CD4-positive, alpha-beta memory T cell (primary cell): ENCODE measurements at places on chromosomes 7 and 10. TPM values are rescaled to one million over a fixed set of nuclear protein-coding genes. Genes with fewer than 3 reads are reported as not detected.
A peak's percentile ranks its signal among the peaks of the same experiment; 100 is the strongest.

GRCh38 chr7:68133045-68133444 is 1136.4 kb downstream of the TYW1 start:
- no peak for DNase-seq
- H3K27ac ChIP-seq = no peak overlapping the region
- H3K36me3 ChIP-seq = no peaks in the 10 kb centered on the region
- no peak overlapping the region for H3K4me3 ChIP-seq
- no peaks in the 10 kb centered on the region for H3K4me1 ChIP-seq

DNA sequence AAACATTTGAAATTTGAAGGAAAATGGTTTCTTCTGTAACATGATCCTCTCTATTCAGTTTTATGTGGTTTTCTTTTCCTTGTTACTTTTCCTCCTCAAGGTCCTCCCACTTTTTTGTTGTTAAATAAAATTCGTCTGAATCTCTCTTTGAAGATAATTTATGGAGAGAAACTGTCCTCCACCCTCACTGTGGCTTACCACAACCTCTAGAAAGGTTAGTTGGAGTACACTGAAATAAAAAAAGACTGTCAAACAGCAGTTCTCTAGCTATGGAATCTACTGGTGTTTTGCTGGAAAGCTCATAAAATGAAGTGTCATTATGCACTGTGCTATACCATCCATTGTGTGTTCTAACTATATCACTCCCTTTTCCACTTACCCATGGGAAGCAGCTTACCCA is 189.4 kb downstream of the HDAC9 start:
- H3K4me1 ChIP-seq = no peaks in the 10 kb centered on the region
- no peaks in the 10 kb centered on the region for H3K36me3 ChIP-seq
- DNase-seq = no peak
- H3K27me3 ChIP-seq = no peaks in the 10 kb centered on the region
- H3K4me3 ChIP-seq = no peak overlapping the region

GRCh38 chr7:31261341-31261740 is 79.2 kb downstream of the NEUROD6 start:
- DNase-seq = no peak
- no peaks in the 10 kb centered on the region for H3K4me1 ChIP-seq
- no peaks in the 10 kb centered on the region for H3K27me3 ChIP-seq
- H3K4me3 ChIP-seq = no peak overlapping the region
- no peak overlapping the region for H3K27ac ChIP-seq
- no peaks in the 10 kb centered on the region for H3K36me3 ChIP-seq

- no peaks in the 10 kb centered on the region for H3K27me3 ChIP-seq
- no peak overlapping the region for H3K4me3 ChIP-seq
- DNase-seq = no peak
- no peaks in the 10 kb centered on the region for H3K36me3 ChIP-seq
- H3K27ac ChIP-seq = no peak overlapping the region
Measured at GRCh38 chr10:130079614-130080460, 30.8 kb downstream of the C10orf143 start.

DNA sequence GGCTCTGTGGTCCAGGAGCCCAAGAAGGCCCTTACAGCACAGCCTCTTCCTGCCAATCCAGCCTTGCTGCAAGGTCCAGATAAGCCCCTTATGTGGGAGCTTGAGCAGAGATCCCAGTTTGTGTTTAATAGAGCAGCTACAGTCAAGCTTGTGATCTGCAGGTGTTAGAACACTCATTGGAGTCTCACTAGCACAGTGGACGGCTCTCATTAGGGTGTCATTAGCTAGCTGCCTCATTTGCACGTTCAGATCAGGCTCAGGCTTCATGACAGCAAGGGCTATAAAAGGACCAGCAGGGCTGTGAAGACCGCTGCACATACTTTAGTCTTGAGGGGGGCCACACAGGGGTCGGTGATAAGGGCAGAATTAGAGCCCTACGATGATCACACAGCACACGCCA is 443.2 kb downstream of the RPS24 start:
- no peaks in the 10 kb centered on the region for H3K4me1 ChIP-seq
- H3K4me3 ChIP-seq = no peak overlapping the region
- DNase-seq = no peak

DNA sequence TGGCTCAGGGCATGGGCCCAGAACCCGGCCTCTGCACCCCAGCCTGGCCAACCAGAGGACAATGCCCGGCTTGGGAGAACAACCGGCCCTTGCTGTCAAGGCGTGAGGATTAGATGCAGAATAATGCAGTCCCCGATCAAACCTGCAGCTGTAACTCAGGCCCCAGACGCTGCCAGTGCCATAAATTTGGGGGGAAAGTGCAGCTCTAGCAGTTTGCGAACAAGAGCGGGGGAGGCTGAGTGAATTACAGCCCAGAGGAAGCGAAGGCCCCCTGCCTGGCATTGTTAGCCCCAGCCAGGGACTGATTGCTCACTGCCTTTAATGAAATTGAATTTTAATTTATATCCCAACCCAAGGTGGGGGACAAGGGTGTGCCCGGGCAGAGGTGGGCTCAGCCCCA is 38.0 kb upstream of the GNA12 start:
- no peak overlapping the region for H3K27ac ChIP-seq
- H3K27me3 ChIP-seq = no peaks in the 10 kb centered on the region

- H3K27ac ChIP-seq = no peak overlapping the region
- DNase-seq = no peak
- no peaks in the 10 kb centered on the region for H3K36me3 ChIP-seq
- H3K27me3 ChIP-seq = no peaks in the 10 kb centered on the region
Measured at GRCh38 chr10:71782917-71783490, 9.7 kb upstream of the VSIR start.

GRCh38 chr10:49253340-49253906 is 45.5 kb upstream of the C10orf71 start:
- DNase-seq = no peak
- H3K36me3 ChIP-seq = no peaks in the 10 kb centered on the region
- H3K27ac ChIP-seq = no peak overlapping the region
- H3K4me3 ChIP-seq = no peak overlapping the region

GRCh38 chr10:51314481-51314880 is 240.2 kb downstream of the PRKG1 start:
- H3K4me3 ChIP-seq = no peak overlapping the region
- DNase-seq = no peak
- no peaks in the 10 kb centered on the region for H3K27me3 ChIP-seq

- no peak for DNase-seq
- no peak overlapping the region for H3K4me3 ChIP-seq
- H3K36me3 ChIP-seq = no peaks in the 10 kb centered on the region
- no peaks in the 10 kb centered on the region for H3K4me1 ChIP-seq
- no peak overlapping the region for H3K27ac ChIP-seq
Measured at GRCh38 chr7:106911959-106912358, 46.9 kb downstream of the PIK3CG start.

- H3K4me1 ChIP-seq = peaks cover 45% of the 10 kb centered on the region
- no peak for DNase-seq
- no peak overlapping the region for H3K4me3 ChIP-seq
- no peak overlapping the region for H3K27ac ChIP-seq
- peaks cover 60% of the 10 kb centered on the region for H3K36me3 ChIP-seq
Measured at GRCh38 chr10:128067691-128068397, 58.4 kb downstream of the MKI67 start.

GRCh38 chr7:69067397-69067796 is 530.9 kb upstream of the AUTS2 start:
- DNase-seq = no peak
- no peaks in the 10 kb centered on the region for H3K36me3 ChIP-seq
- H3K27ac ChIP-seq = no peak overlapping the region
- H3K4me1 ChIP-seq = no peaks in the 10 kb centered on the region
- no peaks in the 10 kb centered on the region for H3K27me3 ChIP-seq
- H3K4me3 ChIP-seq = no peak overlapping the region

GRCh38 chr10:104413528-104413927 is 59.9 kb downstream of the CFAP58 start:
- H3K4me3 ChIP-seq = no peak overlapping the region
- no peaks in the 10 kb centered on the region for H3K27me3 ChIP-seq
- H3K4me1 ChIP-seq = no peaks in the 10 kb centered on the region
- no peak for DNase-seq
- H3K36me3 ChIP-seq = no peaks in the 10 kb centered on the region
- no peak overlapping the region for H3K27ac ChIP-seq

DNA sequence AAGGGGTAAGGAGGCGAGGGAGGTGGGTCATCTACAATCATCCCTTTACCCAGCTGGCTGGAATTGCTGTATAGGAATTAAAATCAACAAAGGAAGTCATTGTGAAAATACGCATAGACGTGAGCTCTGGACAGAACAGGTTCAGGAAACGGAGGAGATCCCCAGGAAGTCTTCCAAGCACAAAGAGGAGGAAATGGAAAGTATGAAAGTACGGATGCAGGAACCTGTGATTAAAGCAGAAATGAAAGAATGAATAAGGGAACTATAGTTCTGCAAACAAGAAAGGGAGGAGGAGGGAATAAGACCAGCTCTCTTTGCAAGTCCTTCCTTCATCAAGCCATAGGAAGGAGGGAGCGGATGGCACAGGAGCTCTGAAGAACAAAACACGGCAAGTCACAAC is 61.8 kb downstream of the PYROXD2 start:
- H3K4me3 ChIP-seq = no peak overlapping the region
- no peaks in the 10 kb centered on the region for H3K4me1 ChIP-seq
- H3K27ac ChIP-seq = no peak overlapping the region
- no peak for DNase-seq
- no peaks in the 10 kb centered on the region for H3K36me3 ChIP-seq

DNA sequence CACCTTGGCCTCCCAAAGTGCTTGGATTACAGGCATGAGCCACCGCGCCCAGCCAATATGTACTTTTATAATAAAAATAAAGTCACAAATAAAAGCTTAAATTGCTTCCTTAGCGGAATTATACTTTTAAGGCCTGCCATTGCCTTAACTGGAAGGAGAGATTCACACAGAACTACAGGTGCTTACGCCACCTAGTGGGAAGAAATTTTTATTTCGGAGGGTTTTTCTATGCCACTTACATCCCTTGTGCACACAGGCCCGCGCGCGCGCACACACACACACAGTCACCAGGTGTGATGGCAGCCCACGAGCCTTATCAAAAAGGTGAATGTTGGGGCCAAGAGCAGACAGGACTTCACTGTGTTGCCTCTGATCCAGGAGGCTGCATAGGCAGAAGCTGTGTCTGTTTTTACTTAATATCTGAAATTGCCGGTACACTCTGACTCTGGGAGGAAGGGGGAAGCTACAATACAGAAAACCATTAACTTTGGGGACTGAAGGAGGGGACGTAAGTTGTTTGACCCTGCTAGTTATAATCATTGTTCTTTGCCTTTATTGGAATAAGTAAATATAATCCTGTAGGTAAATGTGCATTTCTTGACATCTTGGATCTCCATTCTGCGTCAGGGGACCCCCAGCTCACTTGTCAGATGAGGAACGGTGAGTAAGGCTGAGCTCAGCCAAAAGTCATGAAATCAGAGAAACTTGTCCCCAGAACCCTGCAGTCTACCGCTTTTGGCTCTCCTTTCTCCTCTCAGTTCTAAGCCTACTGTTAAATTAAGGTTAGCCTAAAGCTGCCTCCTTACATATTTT is 87.1 kb downstream of the SLC16A9 start:
- no peak overlapping the region for H3K27ac ChIP-seq
- H3K36me3 ChIP-seq = no peaks in the 10 kb centered on the region
- H3K4me3 ChIP-seq = no peak overlapping the region
- no peaks in the 10 kb centered on the region for H3K27me3 ChIP-seq

DNA sequence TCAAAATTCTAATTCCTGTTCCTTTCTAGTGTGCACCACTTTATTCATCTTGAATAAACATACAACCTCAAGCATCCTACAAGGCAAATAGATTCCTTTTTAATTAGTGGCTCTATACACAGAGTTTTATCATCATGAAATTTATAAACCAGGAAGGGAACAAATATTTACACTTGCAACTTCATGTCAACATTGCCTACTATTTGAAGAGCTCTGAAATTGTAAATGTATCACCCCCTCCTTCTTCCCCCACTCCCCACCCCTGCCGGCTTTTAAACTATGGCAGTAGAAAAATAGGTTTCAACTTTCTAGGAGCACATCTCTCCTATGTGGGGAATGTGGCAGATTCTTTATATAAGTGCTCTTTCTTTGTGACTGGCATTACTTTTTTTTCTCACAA is 49.6 kb downstream of the KAT6B start:
- no peak for DNase-seq
- peaks cover 20% of the 10 kb centered on the region for H3K4me1 ChIP-seq
- no peak overlapping the region for H3K27ac ChIP-seq
- H3K27me3 ChIP-seq = no peaks in the 10 kb centered on the region
- no peaks in the 10 kb centered on the region for H3K36me3 ChIP-seq

DNA sequence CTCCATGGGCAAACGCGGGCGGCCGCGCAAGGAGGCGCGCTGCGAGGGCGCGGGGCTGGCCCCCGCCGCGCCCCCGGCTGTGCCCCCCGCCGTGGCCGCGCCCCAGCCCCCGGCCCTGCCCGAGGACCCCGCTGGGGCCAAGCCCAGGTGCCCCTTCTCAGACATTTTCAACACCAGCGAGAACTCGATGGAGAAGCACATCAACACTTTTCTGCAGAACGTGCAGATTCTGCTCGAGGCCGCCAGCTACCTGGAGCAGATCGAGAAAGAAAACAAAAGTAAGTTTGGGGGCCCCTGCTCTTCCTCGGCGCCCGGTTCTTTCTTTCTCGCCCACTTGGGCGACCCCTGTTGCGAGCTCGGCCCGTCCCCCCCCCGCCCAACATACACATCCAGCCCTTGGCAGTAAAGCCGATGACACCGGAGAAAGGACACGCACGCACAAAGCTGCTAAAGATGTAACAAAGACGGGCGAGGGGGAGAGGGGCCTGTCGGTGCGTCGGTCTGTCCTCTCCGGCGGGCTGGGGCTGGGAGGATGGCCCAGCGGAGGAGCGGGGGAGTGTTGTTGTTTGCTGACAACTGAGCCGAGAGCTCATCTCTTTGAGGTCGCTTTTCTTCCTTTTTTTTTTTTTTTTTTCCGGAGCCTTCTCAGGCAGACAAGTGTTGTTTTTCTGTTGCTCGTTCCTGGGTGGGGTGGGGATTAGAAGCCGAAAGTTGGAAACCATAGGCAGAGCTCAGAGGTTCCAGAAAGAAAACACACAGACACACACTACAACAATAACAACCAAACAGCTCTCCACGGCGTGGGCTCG is 604 bp downstream of the MXI1 start:
- H3K4me3 ChIP-seq = peak overlapping the region; percentile 65
- H3K27ac ChIP-seq = peak overlapping the region; percentile 55
- peak; percentile 78 for DNase-seq

- DNase-seq = no peak
- no peak overlapping the region for H3K27ac ChIP-seq
- H3K4me3 ChIP-seq = no peak overlapping the region
- no peaks in the 10 kb centered on the region for H3K36me3 ChIP-seq
- H3K27me3 ChIP-seq = no peaks in the 10 kb centered on the region
Measured at GRCh38 chr7:55593172-55593514, 20.8 kb upstream of the VOPP1 start.

The WDFY4 gene
- 0.81 TPM for total RNA-seq

The GRM3 gene
- not detected for total RNA-seq

The SORBS1 gene
- 0.93 TPM for total RNA-seq

The CUTC gene
- total RNA-seq = 35.8 TPM

The SFXN3 gene
- total RNA-seq = 118 TPM

The CDH23 gene
- 5.4 TPM for total RNA-seq

The ADCY1 gene
- not detected for total RNA-seq

The PTPRZ1 gene
- not detected for total RNA-seq

The IQUB gene
- total RNA-seq = 0.49 TPM

The OR6B1 gene
- not detected for total RNA-seq

The SFTPA1 gene
- not detected for total RNA-seq

The NRCAM gene
- total RNA-seq = 0.22 TPM

The MMP21 gene
- 0.79 TPM for total RNA-seq
